ENCODE measurements at places on chromosomes 4 and X.

DNA sequence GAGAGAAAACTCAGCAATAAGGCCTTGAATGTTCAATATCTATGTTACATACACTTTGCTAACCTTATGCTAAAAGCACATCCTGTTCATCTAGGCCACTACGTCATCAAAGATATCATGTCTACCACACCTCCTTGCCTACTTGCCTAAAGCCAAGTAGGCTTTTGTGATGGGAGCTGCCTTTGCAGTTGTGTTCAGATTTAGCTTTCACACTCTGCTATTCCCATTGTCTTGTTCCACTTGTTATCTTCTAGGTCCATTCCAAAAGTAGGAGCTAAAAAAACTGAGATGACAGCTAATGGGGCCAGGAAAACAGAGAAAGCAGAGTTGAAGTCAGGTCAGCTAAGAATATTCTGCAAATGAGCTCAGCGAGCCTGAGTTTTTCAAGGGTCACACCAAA, 153.6 kb upstream of the EDNRA start:
- no peak for DNase-seq

GRCh38 chr4:145090380-145090779, 7.6 kb downstream of the ANAPC10 start:
- no peak for DNase-seq

GRCh38 chr4:188299161-188299560, 159.9 kb downstream of the TRIML1 start:
- no peak for DNase-seq

DNA sequence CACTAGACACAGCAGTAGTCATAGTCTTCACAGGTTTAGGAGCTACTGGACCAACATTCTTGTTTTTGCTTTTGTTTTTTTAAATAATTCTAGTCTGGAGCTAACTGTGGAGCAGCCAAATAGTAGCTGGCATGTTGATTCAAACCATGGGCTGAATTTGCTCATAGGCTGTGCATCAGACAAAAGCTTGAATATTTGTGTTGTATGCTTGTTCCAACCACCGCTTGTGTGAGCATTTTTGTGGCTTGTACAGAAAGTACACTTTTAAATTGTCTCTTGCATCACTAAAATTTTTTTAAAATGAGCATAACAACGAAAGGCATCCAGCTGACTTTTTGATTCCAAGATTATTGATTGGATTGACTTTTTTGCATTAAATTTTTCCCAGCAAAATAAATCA, 39.6 kb downstream of the CCNI start:
- no peak for DNase-seq

- DNase-seq: no peak
Observed at GRCh38 chrX:2442694-2443093, 58.1 kb downstream of the DHRSX start.

GRCh38 chrX:75596178-75596577, 73.3 kb upstream of the ZDHHC15 start:
- no peak for DNase-seq

All from omental fat pad (tissue), 4 donors.